ENCODE measurements at places on chromosomes 2 and 18. TPM values are rescaled to one million over a fixed set of nuclear protein-coding genes. Genes with fewer than 3 reads are reported as not detected.

Gene IGFBP2
- total RNA-seq = 50.7 TPM

Gene TMEM169
- 0.15 TPM for total RNA-seq

DNA sequence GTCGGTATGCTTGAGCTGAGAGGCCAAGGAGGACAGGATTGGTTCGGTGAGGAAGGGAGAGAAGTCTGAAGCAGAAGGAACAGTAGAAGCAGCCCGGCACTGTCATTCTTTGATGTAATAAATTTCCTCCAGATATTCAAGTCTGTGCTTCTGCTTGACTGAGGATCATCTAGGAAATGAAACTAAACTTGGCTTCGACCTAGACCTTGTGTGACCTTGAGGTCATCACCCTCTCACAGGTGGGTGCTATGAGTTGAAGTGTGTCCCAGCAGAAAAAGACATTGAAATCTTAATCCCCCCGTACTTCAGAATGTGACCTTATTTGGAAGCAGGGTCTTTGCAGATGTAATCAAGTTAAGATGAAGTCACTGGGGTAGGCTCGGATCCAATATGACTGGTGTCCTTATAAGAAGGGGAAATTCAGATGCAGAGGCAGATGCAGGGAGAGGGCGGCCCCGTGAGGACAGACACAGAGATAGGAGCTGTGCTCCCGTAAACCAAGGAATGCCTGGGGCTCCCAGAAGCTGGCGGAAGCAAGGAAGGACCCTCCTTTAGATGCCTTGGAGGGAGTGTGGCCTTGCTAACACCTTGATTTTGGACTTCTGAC lies 49.0 kb downstream of the PRKCE start:
- DNase-seq = no peak

DNA sequence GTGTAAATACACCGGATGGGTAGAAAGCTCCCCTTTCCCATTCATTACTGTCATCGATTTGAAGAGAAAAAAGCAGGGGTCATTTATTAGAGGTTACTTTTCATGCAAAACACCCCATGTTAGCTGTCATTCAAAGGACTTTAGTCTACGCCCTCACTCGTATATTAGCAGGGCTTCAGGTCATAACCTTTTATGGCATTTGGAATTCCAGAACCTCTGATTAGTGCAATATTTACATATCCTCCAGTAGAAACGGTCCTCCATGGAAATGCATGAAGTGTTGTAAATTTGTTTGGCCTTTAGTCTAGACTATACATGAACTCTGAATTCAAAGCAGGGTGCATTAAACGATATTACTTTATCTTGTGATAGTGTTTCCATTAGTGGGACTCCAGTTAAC lies 180.5 kb downstream of the ZNF516 start:
- no peak for DNase-seq

DNA sequence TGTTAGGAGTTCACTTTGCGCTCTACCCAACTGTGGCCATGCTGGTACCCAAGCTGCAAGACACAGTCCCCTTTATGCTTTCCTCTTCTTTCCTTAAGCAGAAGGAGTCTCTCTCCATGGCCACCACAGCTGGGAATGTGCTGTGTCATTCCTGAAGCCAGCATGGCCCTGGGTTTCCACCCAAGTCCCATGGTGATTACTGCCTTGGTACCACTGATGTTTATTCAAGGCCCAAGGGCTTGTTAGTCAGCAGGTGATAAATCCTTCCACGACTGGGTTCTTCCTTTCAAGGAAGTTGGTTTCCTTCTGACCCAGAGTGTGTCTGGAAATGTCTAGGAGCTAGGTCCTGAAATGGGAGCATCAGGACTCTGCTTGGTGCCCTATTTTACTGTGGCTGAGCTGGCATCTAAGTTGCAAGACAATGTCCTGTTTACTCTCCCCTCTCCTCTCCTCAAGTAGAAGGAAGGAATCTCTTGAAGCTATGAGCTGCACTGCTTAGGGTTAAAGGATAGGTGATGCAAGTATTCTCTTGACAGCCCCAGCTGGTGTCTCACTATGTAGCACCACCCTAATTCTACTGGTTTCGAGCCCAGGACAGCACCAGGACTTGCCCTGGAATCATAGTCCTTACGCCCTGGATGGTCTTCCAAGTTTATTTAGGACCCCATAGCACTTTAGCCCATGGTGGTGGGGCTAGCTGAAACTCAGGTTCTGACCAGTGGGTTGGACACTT lies 18.7 kb upstream of the NUP35 start:
- no peak for DNase-seq

- DNase-seq = peak; percentile 61
These were observed 142.4 kb downstream of the ZFP36L2 start for GRCh38 chr2:43083710-43084698.

- DNase-seq = no peak
These were observed 49.4 kb downstream of the TGOLN2 start for GRCh38 chr2:85278361-85278760.

DNA sequence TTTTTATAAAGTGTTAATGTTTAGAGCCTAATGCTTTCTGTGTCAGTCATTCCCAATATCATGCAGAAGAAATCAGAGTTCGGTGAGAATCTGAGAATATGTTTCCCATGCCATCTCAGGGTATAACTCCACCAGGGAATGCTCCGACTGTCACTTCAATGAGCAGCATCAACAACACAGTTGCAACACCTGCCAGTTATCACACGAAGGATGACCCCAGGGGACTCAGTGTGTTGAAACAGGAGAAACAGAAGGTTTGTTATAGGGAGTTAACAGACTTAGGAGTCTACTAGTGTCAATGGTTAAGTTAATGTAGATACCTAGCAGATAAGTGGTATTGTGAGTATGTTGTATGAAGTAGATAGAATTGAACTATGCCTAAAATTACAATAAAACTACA lies 31.0 kb downstream of the VAPA start:
- no peak for DNase-seq

GRCh38 chr2:165083326-165083725 lies 120.5 kb downstream of the SCN3A start:
- no peak for DNase-seq

DNA sequence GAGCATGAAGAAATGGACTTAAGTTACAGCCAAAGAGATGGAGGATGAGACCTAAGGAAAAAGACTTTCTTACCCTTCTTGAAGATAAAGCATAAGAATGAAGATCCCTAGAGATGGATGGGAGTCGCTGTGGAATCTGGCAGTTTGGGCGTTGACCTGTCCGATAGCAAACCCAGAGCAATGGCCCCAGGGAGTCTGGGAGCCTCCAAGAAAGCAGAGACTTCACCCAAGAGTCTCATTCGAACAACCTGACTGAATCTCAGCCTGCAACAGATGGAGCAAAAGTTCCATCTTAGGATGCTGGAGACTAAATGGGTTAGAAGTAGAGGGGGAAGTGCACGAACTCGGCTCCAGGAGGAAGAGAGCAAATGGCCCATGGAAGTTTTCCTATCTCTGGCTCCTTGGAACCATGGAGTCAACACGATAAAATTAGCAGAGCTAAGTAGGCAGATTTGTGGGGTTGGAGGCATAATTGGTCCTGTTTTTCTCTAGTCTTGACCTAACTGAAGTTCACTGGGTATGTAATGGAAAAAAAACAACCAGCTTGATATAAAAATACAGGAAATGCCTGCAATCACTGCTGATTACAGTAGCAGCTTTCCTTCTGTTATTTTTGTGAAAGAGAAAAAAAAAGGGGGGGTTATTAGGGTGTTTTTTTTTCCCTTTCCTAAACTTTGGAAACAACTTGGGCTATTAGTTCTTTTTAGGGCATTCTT lies 178.4 kb upstream of the EPAS1 start:
- no peak for DNase-seq

GRCh38 chr18:370751-371608 lies 103.1 kb upstream of the THOC1 start:
- DNase-seq = no peak
